ENCODE measurements at places on chromosomes 4 and X. TPM values are rescaled to one million over a fixed set of nuclear protein-coding genes. Genes with fewer than 3 reads are reported as not detected.
A peak's percentile ranks its signal among the peaks of the same experiment; 100 is the strongest.

- DNase-seq = no peak
Measured at GRCh38 chr4:53907772-53908171, 156.6 kb downstream of the CHIC2 start.

DNA sequence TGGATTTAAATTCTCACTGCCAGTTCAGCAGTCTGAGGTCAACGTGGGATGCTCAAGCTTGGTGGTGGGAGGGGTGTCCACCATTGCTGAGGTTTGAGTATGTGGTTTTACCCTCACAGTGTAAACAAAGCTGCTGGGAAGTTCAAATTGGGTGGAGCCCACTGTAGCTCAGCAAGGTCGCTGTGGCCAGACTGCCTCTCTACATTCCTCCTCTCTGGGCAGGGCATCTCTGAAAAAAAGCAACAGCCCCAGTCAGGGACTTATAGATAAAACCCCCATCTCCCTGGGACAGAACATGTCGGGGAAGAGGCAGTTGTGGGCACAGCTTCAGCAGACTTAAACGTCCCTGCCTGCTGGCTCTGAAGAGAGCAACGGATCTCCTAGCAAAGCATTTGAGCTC is 14.9 kb upstream of the RRAGB start:
- DNase-seq = no peak

DNA sequence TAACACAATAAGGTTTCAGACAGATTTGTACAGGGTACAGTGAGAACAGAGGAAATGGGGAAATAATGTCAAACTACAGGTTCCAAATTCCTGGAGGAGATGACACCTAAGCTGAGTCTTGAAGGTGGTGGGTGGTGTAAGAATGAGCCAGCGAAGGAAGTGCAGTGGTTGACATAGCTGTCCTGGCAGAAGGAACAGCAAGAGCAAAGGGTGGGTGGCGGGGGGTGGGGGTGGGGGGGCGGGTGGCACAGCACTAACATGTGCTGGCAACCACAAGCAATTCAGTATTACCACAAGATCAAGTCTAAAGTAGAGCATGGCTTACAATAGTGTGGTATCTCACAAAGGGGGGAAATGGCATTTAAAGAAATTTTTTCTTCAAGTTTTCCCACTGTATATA is 13.1 kb upstream of the G3BP2 start:
- peak; percentile 52 for DNase-seq

DNA sequence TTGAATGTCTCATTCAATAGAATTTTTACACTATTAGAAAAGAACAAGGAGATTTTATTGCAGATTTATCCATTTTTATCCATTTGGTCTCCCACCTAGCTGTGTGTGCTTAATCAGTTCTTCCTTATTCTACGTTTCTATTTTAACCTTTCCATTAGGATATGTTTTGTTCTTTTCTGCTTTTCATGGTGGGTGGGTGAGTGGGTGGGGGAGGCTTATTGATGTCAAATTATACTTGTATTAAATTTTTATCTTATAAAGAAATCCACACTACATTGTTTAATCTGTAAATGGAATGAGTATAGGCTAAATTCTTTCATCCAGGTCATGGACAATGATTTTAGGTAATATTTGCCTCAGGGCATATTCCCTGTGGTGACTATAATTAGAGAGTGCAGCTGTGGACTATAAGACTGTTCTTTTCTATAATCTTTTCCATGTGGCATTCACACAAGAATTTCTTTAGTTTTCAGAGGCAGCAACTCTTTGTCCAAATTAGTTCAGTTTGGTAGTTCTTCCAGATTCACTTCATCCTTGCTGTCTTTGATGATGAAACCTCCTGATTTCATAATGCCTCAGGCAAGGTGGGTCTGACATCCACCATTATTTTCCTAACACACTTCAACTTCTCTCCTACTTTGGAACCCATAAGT is 2451.8 kb downstream of the PCDH7 start:
- DNase-seq = no peak

- peak; percentile 75 for DNase-seq
Measured at GRCh38 chrX:153925739-153926551, at the start of gene ARHGAP4. ARHGAP4 (minus strand) TSS chrX:153926264; CDS start chrX:153926202, 62 bp downstream.

TECRL gene
- total RNA-seq = not detected

RTL3 gene
- not detected for total RNA-seq

DNA sequence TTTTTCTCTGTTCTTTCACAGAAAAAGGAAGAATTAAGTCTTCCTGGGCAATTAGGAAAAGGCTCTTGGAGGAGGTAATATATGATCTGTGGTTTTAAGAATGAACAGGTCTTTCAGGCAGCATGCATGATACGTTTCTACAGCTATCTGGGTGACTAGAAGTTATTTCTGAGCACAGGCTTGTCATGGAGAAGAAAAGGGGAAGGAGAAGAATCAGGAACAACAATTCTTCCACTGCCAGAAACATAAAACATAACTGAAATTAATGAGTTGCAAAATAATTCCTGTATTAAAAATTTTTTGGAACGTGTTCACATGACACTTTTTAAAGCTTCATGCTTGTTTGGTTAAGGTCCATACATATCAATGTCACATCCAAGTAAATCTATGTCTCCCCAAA is 17.7 kb upstream of the STIM2 start:
- no peak for DNase-seq

- no peak for DNase-seq
Measured at GRCh38 chr4:167028976-167029375, 205.3 kb downstream of the SPOCK3 start.

NUP62CL gene
- 1.9 TPM for total RNA-seq

BANK1 gene
- total RNA-seq = 0.34 TPM

FGFR3 gene
- total RNA-seq = 0.07 TPM

MAGEB3 gene
- not detected for total RNA-seq

USP51 gene
- total RNA-seq = 1.5 TPM

DNA sequence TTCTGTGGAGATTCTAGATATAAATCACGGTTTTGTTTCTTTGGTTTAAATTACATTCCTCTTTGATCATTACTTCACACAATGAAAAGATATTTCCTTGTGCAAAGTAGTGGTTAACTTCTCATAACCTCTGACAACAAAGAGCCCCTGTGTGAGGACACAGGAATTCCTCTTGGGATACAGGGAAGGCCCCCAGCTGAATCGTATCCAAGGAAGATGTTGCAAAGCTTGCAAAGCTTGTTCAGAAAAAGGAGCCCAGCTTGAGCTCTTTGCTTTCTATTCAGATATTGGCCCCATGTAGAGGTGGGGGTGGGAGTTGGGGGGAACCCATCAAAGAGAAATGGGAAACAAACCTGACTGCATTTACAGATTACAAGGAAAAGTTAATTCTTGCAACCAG is 145.7 kb downstream of the RELL1 start:
- DNase-seq = no peak

ACTRT1 gene
- total RNA-seq = not detected

FAM47E gene
- total RNA-seq = not detected

DNA sequence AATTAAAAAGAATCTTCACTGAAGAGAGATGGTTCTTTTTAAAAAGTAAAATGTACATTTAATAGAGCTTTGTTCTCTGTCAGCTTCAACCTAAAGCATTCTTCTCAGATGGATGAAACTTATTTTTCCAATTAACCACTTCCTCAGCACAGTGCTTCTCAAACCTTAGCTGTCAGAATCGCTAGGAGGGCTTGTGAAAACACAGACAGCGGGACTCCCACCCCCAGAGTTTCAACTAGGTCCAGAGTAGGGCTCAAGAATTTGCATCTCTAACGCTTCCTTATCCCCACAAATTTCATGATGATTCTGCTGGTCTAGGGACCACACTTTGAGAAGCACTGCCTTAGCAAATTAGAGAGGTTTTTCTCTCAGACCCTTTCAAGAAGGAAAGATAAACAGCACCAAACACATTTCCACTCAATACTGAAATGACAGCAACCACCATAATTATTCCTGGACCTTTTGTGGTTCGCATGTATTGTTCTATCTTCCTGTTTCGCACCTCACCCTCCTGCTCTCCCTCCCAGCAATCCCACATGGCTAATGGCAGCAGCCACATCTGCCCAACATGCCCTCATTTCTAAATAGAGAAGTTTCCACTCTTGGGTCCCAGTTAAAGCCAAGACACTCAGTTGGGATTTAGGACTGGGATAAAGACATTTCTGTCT is 73.2 kb downstream of the ZNF827 start:
- no peak for DNase-seq

DNA sequence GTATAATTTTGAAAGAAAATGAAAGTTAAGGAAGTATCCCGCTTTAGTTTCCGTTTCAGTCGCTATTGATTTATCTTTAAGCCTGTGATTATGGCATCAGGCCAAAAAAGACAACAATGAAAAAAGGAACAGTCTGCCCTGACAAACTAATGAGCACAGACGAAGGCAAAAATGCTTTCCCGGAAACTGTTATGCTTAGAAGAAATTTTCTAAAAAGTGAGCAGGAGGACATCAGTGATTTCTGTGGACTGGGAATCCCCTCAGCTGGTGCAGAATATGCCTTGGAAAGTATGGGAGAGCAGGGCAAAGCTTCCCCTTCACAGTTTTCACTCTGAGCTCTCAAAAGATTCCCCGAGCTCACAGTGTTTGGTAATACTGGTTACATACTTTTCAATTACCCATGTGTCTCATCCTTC is 5.1 kb upstream of the CXCL10 start:
- no peak for DNase-seq

TEX28 gene
- total RNA-seq = not detected

DNA sequence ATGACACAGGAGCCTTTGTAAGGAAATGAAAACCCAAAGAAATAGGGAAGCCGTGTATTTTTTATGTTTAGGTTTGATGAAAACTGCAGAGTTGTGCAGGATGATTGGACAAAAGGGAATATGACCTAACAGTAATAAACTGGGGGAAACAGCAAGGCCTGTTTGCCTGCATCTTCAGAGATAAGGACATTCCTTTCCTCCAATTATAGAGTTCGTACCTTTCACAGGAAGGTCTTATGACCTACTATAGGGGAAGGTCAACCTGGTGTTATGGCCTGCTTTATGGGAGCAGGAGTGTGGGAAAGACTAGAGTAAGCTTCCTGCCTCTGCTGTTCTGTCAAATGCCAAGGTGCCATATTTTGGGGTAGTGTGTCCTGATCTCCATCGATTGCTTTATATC is 42.5 kb downstream of the BBS12 start:
- no peak for DNase-seq
